Stimulated activated CD8-positive, alpha-beta memory T cell treated with anti-CD3 and anti-CD28 coated beads, Interleukin-7, amount 100 ng/mL, for 24 hours (primary cell): ENCODE measurements at places on chromosomes 4 and X.

- DNase-seq: no peak
Observed at GRCh38 chrX:123854329-123854728, 5.5 kb upstream of the XIAP start.

DNA sequence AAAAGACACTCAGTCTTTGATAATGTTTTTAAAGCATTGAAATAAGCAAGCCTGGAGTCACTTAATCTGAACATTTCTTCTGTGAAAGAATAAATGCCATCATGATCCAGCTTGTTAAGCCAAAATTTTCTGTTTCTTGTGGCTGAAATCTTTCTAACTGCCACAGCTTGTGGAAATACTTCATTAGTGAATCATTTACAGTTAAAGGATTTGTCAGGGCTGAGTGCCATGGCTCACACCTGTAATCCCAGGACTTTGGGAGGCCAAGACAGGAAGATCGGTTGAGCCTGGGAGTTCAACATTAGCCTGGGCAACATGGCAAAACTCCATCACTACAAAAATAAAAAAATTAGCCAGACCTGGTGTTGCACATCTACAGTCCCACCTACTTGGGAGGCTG lies 93.3 kb upstream of the PDE5A start:
- no peak for DNase-seq

DNA sequence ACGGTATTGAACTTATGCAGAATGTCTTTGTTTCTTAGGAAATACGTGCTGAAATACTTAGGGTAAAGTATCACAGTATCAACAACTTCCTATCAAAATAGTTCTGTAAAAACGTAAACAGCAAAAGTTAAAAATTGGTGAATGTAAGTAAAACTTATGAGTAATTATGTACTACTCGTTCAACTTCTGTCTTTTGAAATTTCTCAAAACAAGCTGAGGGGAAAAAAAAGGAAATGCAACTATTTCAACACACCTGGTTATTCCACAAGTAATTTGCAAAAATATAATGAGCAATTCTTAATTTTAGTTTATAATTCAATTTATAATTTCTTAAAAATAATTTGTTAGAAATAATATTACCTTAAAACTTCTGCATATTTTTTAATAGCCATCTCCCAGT lies 8.3 kb downstream of the PPID start:
- DNase-seq: no peak

- DNase-seq: no peak
Observed at GRCh38 chrX:118579417-118579816, 83.8 kb downstream of the DOCK11 start.

GRCh38 chr4:76458297-76458696 lies 23.3 kb downstream of the SHROOM3 start:
- no peak for DNase-seq

DNA sequence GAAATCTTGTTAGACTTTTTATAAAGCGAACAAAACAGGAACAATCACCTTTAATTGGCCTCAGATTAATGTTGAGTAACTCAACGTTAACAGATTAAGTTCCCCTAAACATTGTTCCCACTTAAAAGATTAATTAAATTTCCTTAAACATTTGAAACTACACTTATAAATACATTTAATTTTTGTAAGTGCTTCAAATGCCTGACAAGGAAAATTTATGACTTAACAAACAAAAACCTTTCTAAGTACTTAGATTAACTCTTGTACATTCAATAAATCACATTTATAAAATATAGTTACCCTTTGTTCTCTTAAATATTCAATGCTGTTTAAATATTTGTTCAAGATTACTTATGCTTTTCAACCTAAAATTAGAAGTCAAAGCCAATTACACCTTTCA lies 39.4 kb upstream of the OCIAD2 start:
- DNase-seq: no peak

DNA sequence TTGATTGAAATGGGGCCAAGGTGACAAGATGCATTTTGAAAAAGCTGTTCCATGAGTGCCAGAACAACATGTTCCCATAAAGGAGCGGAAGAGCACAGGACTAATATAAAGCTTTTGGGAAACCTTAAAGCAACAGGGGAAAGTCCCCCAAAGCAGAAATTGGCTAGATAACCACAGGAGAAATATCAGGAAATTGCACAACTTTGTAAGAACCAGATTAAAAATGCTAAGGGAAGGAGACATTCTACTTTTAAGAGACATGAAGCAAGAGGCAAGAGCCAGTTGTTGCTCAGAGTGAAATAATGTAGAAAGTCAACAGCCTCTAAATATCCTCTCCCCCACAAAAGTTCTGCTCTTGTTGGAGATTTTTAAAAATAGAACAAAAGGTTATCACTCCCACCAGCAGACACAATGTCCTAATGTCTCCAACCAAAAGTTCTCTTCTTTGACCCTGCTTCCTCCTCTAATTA lies 85.2 kb upstream of the LNX1 start:
- DNase-seq: no peak

DNA sequence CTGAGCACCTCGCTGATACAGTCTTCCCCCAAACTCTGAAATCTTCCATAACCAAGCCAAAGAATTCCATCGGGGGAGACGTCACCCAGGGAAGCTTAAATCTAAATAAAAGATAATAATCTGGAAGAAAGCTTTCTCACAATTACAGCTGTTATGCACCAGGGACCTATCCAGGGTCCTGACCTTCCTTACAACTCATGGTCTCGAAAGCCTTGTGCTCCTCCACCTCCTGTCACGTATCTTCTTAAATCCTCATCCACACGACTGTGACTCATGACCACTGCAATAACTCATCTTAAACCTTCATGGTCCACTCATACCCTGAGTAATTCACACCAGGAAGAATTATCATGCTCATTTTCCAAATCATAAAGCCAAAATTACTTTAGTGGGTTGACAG lies 166.8 kb upstream of the FRG1 start:
- DNase-seq: no peak
